ENCODE measurements at places on chromosomes 11 and 22. TPM values are rescaled to one million over a fixed set of nuclear protein-coding genes. Genes with fewer than 3 reads are reported as not detected.

GRCh38 chr22:48431014-48431413 is 1396.7 kb downstream of the BRD1 start:
- no peaks in the 10 kb centered on the region for H3K27me3 ChIP-seq
- H3K4me3 ChIP-seq: no peak overlapping the region
- no peaks in the 10 kb centered on the region for H3K4me1 ChIP-seq
- no peaks in the 10 kb centered on the region for H3K36me3 ChIP-seq

The RFPL3 gene
- total RNA-seq: not detected

- no peak overlapping the region for H3K4me3 ChIP-seq
- DNase-seq: no peak
- H3K27me3 ChIP-seq: no peaks in the 10 kb centered on the region
- H3K4me1 ChIP-seq: peaks cover 17% of the 10 kb centered on the region
- H3K36me3 ChIP-seq: no peaks in the 10 kb centered on the region
- no peak overlapping the region for H3K27ac ChIP-seq
Observed at GRCh38 chr11:1765871-1766718, 2.4 kb upstream of the CTSD start.

The APOBEC3H gene
- not detected for total RNA-seq

The TTC17 gene
- total RNA-seq: 42.8 TPM

- no peak overlapping the region for H3K27ac ChIP-seq
- H3K36me3 ChIP-seq: no peaks in the 10 kb centered on the region
- H3K27me3 ChIP-seq: no peaks in the 10 kb centered on the region
- no peak overlapping the region for H3K4me3 ChIP-seq
Observed at GRCh38 chr22:35116269-35116668, 50.3 kb downstream of the ISX start.

GRCh38 chr11:35418282-35419183 is 825 bp downstream of the SLC1A2 start:
- peaks cover 24% of the 10 kb centered on the region for H3K4me1 ChIP-seq
- peaks cover 54% of the 10 kb centered on the region for H3K27me3 ChIP-seq
- H3K36me3 ChIP-seq: no peaks in the 10 kb centered on the region
- no peak overlapping the region for H3K27ac ChIP-seq
